ENCODE measurements at places on chromosomes 12 and 14. TPM values are rescaled to one million over a fixed set of nuclear protein-coding genes. Genes with fewer than 3 reads are reported as not detected.

The GALNT9 gene
- total RNA-seq = 0.50 TPM

The TPPP2 gene
- not detected for total RNA-seq

The PIK3C2G gene
- 0.06 TPM for total RNA-seq

The NEUROD4 gene
- total RNA-seq = not detected

The FAM90A1 gene
- total RNA-seq = not detected

The CMA1 gene
- total RNA-seq = not detected

The KRT77 gene
- not detected for total RNA-seq

The FGF23 gene
- total RNA-seq = not detected

DNA sequence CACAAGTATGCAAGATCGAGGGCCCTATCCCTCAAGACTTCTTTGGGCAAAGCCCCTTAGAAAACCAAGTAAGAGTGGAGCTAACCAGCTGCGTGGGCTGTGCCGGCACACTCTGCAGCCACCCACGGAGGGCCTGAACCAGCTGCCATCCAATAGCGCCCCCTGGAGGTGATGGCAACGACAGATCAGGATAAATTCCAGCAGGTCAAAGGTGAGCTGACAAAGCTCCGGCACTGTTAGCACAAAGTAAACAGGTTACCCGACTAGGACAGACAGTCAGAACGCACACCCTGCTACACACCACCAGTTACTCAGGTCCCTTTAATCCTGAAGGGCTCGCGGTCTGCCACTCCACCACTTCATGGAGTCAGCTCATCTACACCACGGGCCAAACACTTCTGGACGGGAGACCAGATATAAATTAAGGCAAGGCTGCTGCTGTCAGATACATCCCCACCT is 4.9 kb downstream of the ZBTB39 start:
- peaks cover 38% of the 10 kb centered on the region for H3K4me1 ChIP-seq
- H3K36me3 ChIP-seq = peaks cover 60% of the 10 kb centered on the region
- no peak overlapping the region for H3K27ac ChIP-seq
- H3K4me3 ChIP-seq = no peak overlapping the region
- no peak for DNase-seq

DNA sequence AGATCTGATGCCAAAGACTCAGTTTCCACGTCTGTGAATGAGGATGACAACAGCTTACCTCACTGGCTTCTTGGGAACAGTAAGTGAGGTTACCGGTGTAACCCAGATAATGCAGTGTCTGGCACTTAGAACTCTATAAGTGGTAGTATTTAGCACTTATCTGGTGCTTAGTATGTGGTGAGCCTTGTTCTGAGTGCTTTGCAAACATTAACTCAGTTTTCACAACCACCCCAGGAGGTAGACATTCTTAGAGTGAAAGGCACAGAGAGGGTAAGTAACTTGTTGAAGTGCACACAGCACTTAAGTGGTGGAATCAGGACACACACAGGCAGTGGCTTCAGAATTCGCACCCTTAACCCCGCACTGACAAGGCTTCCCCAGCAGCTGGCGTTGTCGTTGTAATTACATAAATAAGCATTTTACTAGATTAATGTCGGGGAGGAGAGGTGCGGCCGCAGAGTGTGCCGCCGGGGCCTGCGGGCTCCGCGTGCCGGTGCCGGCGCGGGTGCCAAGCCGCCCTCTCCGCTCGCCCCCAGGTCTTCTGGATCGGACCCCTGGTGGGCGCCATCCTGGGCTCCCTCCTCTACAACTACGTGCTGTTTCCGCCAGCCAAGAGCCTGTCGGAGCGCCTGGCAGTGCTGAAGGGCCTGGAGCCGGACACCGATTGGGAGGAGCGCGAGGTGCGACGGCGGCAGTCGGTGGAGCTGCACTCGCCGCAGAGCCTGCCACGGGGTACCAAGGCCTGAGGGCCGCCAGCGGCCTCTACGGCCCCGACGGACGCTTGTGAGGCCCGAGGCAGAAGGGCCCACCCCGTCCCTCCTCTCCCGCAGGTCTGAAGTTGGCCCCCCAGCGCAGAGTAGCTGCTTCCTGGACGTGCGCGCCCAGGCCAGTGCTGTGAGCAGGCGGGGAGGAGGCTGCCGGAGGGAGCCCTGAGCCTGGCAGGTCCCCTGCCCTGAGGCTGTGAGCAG is 4.6 kb downstream of the AQP2 start:
- no peak overlapping the region for H3K27ac ChIP-seq
- H3K27me3 ChIP-seq = peaks cover 21% of the 10 kb centered on the region
- peaks cover 10% of the 10 kb centered on the region for H3K4me1 ChIP-seq
- no peaks in the 10 kb centered on the region for H3K36me3 ChIP-seq
- H3K4me3 ChIP-seq = no peak overlapping the region

GRCh38 chr14:58243790-58244555 is 670 bp upstream of the PSMA3 start:
- no peaks in the 10 kb centered on the region for H3K27me3 ChIP-seq
- peaks cover 46% of the 10 kb centered on the region for H3K4me1 ChIP-seq
- peak overlapping the region; percentile 88 for H3K4me3 ChIP-seq
- no peak for DNase-seq
- H3K36me3 ChIP-seq = no peaks in the 10 kb centered on the region
- peak overlapping the region; percentile 96 for H3K27ac ChIP-seq

GRCh38 chr14:36981832-36982529 is 190.4 kb downstream of the SLC25A21 start:
- H3K27ac ChIP-seq = no peak overlapping the region
- no peak for DNase-seq
- H3K36me3 ChIP-seq = no peaks in the 10 kb centered on the region
- no peaks in the 10 kb centered on the region for H3K27me3 ChIP-seq
- H3K4me1 ChIP-seq = no peaks in the 10 kb centered on the region

GRCh38 chr14:95462491-95462890 is 54.0 kb downstream of the SYNE3 start:
- no peak overlapping the region for H3K27ac ChIP-seq
- H3K4me1 ChIP-seq = peaks cover 36% of the 10 kb centered on the region
- H3K27me3 ChIP-seq = no peaks in the 10 kb centered on the region
- no peak overlapping the region for H3K4me3 ChIP-seq
- peaks cover 25% of the 10 kb centered on the region for H3K36me3 ChIP-seq

GRCh38 chr14:59087711-59088110 is 100.8 kb upstream of the DAAM1 start:
- no peak overlapping the region for H3K4me3 ChIP-seq
- no peak for DNase-seq
- H3K27ac ChIP-seq = no peak overlapping the region
- H3K27me3 ChIP-seq = no peaks in the 10 kb centered on the region
- H3K4me1 ChIP-seq = peaks cover 13% of the 10 kb centered on the region

- H3K4me3 ChIP-seq = no peak overlapping the region
- H3K36me3 ChIP-seq = no peaks in the 10 kb centered on the region
- H3K27me3 ChIP-seq = no peaks in the 10 kb centered on the region
- peaks cover 27% of the 10 kb centered on the region for H3K4me1 ChIP-seq
These were observed 46.5 kb downstream of the ARID2 start for GRCh38 chr12:45775964-45776363.

DNA sequence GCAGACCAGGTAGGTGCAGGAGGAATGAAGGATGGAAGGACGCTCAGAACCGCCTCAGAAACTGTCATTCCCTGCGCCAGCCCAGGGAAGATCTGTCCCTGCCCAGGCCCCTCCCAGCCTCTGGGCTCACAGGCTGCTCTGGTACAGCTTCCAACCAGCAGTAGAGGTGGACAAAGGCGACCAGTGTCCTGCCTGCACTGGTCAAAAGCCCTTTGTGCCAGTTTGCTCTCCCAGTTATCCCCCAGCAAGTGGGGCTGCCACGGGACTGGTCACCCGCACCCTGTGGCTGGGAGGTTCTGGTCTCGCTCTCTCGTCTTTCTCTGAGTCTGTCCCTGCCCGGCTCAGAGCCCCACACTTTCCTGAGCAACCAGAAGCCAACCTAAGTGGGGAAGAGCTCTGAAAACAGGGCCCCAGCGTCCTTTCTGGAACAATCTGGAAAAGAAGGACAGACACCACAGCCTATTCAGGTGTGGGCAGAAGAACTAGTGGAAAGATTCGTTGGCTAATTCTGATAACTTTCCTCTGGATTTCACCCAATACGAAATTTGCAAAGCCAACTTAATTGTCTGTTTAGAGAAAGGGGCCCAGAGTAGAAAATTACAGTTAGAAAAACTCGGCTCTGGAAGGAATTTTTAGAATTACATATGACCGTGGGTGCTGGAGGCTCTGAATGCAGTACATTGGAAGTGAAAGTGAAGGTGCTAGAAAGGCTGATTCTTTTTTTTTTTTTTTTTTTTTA is 21.7 kb downstream of the SNRNP35 start:
- peak overlapping the region; percentile 24 for H3K27ac ChIP-seq
- H3K4me3 ChIP-seq = no peak overlapping the region
- no peaks in the 10 kb centered on the region for H3K27me3 ChIP-seq
- H3K36me3 ChIP-seq = peaks cover 6% of the 10 kb centered on the region
- peaks cover 23% of the 10 kb centered on the region for H3K4me1 ChIP-seq

- no peak for DNase-seq
- H3K27me3 ChIP-seq = no peaks in the 10 kb centered on the region
- no peaks in the 10 kb centered on the region for H3K36me3 ChIP-seq
- no peak overlapping the region for H3K27ac ChIP-seq
- H3K4me3 ChIP-seq = no peak overlapping the region
These were observed 31.8 kb downstream of the PELI2 start for GRCh38 chr14:56149995-56150394.

DNA sequence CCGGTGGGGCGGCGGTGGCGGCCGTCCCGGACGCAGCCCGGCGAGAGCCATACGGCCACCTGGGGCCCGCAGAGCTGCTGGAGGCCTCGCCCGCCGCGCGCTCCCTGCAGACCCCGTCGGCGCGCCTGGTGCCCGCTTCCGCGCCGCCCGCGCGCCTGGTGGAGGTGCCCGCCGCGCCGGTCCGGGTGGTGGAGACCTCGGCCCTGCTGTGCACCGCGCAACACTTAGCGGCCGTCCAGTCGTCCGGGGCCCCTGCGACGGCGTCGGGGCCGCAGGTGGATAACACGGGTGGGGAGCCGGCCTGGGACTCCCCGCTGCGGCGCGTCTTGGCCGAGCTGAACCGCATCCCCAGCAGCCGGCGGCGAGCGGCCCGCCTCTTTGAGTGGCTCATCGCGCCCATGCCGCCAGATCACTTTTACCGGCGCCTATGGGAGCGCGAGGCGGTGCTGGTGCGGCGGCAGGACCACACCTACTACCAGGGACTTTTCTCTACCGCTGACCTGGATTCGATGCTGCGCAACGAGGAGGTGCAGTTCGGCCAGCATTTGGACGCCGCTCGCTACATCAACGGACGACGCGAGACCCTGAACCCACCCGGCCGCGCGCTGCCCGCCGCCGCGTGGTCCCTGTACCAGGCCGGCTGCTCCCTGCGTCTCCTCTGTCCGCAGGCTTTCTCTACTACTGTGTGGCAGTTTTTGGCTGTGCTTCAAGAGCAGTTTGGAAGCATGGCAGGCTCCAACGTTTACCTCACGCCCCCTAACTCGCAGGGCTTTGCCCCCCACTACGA is 716 bp downstream of the RIOX1 start:
- no peak for DNase-seq
- no peaks in the 10 kb centered on the region for H3K36me3 ChIP-seq
- peaks cover 38% of the 10 kb centered on the region for H3K4me1 ChIP-seq
- H3K27ac ChIP-seq = peak overlapping the region; percentile 92
- H3K4me3 ChIP-seq = peak overlapping the region; percentile 94

GRCh38 chr12:27838543-27839185 is 58.6 kb upstream of the MANSC4 start:
- no peak overlapping the region for H3K4me3 ChIP-seq
- no peaks in the 10 kb centered on the region for H3K4me1 ChIP-seq
- H3K36me3 ChIP-seq = no peaks in the 10 kb centered on the region
- no peak for DNase-seq
- H3K27me3 ChIP-seq = no peaks in the 10 kb centered on the region
- H3K27ac ChIP-seq = no peak overlapping the region

- H3K4me1 ChIP-seq = no peaks in the 10 kb centered on the region
- no peaks in the 10 kb centered on the region for H3K27me3 ChIP-seq
- no peak overlapping the region for H3K27ac ChIP-seq
- H3K36me3 ChIP-seq = no peaks in the 10 kb centered on the region
These were observed 144.1 kb downstream of the RPAP3 start for GRCh38 chr12:47561746-47562145.

DNA sequence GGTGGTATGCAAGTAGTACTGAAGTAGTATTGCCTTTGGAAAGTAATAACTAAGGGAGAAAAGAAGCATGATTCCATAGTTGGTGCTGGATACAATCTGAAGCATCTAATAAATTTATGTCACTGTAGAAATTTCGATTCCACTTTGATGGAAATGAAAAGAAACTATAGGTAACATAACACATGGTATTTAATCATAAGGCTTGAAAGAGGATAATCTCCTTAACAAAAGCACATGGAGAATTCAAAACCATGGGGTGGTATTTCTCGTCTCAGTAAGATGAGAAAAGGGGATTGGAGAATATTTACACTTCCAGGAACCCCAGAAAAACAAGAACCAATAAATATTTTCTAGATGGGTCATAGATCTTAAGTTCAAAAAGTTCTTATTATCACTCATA is 72.7 kb downstream of the NDUFA12 start:
- no peaks in the 10 kb centered on the region for H3K36me3 ChIP-seq
- no peak overlapping the region for H3K27ac ChIP-seq
- H3K4me3 ChIP-seq = no peak overlapping the region
- no peaks in the 10 kb centered on the region for H3K4me1 ChIP-seq
- no peak for DNase-seq

DNA sequence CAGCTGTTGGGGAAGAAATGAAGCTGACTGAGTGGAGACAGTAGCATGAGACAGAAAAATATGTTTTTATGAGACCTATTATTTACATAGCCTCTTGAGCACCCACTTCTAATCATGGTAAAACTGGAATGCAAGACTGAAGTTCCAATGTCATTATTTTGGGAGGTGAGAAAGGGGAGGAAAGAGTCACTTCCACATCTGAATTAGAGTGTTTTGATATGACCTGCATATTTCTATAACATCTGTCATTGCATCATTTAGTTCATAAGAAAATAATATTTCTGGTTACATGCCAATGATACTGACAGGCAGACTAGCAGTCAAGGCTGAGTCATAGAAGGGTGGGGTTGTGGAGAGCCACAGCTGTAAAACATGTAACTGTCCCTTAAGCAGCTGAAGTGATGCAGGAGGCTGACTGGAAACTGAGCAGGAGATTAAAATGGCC is 26.7 kb downstream of the NTN4 start:
- no peak overlapping the region for H3K27ac ChIP-seq
- H3K27me3 ChIP-seq = no peaks in the 10 kb centered on the region
- H3K4me1 ChIP-seq = peaks cover 34% of the 10 kb centered on the region

All from esophagus muscularis mucosa (tissue), 4 donors.